ENCODE measurements at places on chromosomes 3 and 15.

DNA sequence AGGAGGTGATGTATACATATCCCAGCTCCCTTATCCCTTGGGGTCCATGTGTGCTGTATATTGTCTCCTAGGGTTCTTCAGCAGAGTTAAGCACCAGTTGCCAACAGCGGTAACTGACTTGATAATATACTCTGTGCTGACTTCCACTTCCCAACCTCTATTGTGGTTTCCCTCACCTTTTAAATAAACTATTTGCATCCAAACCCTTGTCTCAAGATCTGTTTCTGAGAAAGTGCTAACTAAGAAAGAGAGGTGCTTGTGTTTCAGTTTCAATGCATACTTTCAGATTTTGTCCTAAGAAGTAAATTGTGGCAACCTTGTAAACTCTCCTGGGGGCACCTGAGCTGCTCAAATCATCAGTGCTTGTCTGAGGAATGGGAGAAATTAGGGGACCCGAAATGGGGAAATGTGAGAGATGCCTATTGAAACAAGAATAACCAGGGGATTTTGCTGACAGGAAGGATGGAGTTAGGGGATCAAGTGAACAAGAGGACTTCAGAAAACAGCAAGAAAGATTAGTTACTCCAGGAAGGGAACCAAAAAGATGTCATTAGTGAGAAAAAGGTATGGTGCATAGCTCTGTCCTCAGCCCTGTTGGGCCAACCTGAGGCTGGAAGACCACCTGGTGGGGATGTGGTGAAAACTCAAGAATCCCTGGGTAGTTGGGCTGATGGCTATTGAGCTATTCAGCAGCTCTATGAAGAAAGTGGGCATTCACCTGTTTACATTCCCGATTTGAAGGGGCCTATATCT lies 50.9 kb upstream of the MRPL3 start:
- DNase-seq: no peak

- DNase-seq: peak; percentile 63
These were observed 11.1 kb downstream of the TFG start for GRCh38 chr3:100720426-100720825.

GRCh38 chr15:80840182-80841130 lies 61.3 kb downstream of the CEMIP start:
- DNase-seq: no peak

GRCh38 chr3:12769761-12770160 lies 10.7 kb upstream of the TMEM40 start:
- DNase-seq: no peak

- DNase-seq: no peak
These were observed 22.3 kb upstream of the TRIM59 start for GRCh38 chr3:160471892-160472291.

DNA sequence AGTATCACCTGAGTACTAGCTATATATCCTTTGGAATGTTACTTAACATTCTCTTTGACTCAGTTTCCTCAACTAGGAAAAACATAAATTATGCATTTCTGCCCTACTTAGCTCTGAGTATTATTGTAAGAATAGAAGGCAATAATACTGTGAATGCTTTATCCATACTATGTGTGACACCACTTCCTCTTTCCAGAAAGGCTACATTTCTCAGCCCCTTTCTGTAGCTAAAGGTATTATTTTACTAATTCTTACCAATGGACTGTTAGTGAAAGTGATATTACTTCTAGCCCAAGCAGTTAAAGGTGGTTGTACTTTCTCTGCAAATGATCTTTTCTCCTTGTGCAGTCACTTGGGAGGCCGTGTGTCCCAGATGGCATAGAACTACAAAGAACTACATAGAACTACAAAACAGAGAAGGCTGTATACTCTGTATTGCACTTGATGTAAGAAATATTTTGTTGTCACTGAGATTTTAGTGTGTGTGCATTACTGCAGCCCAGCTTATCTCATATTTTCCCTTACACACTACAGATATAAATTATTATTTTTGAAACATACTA lies 35.1 kb downstream of the MYH15 start:
- DNase-seq: no peak
